ENCODE measurements at places on chromosomes 7 and 10.

DNA sequence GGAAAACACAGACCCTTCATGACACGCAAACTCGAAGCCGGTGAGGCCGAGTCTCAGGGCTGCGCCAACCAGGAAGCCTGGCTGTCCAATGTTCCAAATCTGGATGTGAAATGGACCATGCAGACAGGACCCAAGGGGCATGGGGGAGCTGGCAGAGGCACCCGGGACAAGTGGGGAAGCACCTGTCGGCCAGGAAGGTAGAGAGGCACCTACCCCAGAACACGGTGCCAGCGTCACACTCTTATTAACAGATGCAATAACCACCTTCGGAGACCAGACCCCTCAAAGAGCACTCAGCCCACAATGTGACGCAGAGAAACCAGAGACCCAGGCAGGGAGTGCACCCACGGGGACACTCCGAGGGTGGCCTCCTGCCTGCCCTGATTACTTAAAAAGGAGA, 88.3 kb upstream of the PDGFA start:
- DNase-seq, result no peak

- no peak for DNase-seq
Observed at GRCh38 chr7:51590746-51591145, 274.1 kb upstream of the COBL start.

GRCh38 chr10:3668966-3669330, 116.1 kb downstream of the KLF6 start:
- DNase-seq, result no peak

- peak; percentile 19 for DNase-seq
Observed at GRCh38 chr7:16034353-16034752, 347.9 kb upstream of the MEOX2 start.

- DNase-seq, result no peak
Observed at GRCh38 chr10:15045380-15045779, 1.6 kb downstream of the OLAH start.

- no peak for DNase-seq
Observed at GRCh38 chr7:33640741-33641140, 264.6 kb upstream of the BMPER start.

GRCh38 chr7:5139998-5140397, 50.0 kb upstream of the WIPI2 start:
- DNase-seq, result peak; percentile 4

- DNase-seq, result no peak
Observed at GRCh38 chr7:111226800-111227199, 135.9 kb downstream of the LRRN3 start.

DNA sequence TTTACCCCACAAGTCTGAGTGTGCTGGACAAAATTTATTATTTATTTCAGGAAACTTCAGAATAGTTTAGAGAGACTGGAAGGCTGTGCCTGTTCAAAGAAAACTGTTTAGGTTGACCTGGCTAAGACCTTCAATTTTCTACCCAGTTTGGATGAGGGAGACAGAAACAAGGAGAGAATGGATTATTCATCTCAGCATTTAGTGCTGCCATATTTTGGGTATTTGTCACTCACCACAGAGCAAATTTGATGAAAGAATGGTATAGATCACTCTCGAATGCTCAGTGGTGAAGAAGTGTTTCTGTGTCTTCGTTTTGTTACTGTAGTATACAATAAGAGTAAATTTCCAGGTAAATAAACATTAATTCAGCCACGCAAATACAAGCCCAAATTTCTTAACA, 71.8 kb downstream of the SEMA3C start:
- no peak for DNase-seq

DNA sequence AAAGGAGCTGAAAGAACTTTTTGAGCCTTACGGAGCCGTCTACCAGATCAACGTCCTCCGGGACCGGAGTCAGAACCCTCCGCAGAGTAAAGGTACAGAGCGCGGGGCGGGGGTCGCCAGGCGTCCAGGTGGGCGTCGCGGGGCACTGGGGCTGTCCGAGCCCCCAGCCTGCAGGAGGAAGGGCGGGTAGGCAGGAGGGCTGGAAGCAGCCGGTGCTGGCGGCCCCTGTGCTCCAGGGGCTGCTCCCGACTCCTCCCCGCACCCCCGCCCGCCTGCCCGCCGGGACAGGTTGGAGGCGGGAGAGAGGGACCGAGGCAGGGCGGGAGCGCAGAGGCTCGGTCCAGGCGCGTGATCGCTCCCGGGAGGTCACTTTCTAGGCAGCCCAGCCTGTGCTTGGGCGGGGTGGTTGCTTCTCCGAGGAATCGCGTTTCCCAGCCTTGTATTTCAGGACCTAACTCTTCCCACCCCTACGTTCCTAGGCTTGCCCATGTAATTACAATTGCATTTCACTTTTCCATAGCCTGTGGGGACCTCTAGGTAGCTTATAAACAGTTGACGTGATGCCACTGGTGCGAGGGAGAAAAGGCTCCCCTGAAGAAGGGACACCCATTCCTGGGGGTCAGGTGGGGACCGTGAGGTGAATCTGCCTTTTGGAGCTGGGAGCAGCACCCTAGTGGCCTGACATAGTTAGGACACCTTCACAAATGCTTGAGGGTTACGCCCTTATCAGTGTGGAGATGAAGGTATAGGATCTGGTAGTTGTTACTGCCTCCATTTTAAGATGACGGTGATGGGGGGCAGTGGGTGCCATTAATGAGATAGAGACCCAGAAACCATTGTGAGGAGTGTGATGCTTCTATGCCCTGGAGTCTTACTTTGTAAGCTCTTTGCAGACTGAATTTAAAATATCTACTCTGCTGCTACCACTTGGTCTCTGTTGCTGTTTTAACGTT, 148.2 kb downstream of the CELF2 start:
- DNase-seq, result peak; percentile 69

GRCh38 chr7:20804345-20804744, 17.7 kb upstream of the SP8 start:
- no peak for DNase-seq

GRCh38 chr7:41491308-41491707, 211.6 kb downstream of the INHBA start:
- DNase-seq, result no peak

GRCh38 chr10:75108684-75109458, 2.6 kb upstream of the SAMD8 start:
- DNase-seq, result peak; percentile 36
